Bronchial epithelial cell (primary cell): ENCODE measurements at places on chromosomes 6 and 20. TPM values are rescaled to one million over a fixed set of nuclear protein-coding genes. Genes with fewer than 3 reads are reported as not detected.

Gene IP6K3
- total RNA-seq: under 0.01 and 0.13 TPM in 2 replicates

Gene SKIC2
- 44.8 and 48.0 TPM in 2 replicates for total RNA-seq

Gene PGM3
- 97.7 and 101 TPM in 2 replicates for total RNA-seq

Gene CST2
- total RNA-seq: not detected in 2 replicates

Gene HFE
- total RNA-seq: 3.7 and 4.6 TPM in 2 replicates

Gene TSBP1
- total RNA-seq: not detected in 2 replicates

Gene GGTLC1
- not detected in 2 replicates for total RNA-seq
